Purkinje cell (primary cell): ENCODE measurements at places on chromosomes 1 and 21. TPM values are rescaled to one million over a fixed set of nuclear protein-coding genes. Genes with fewer than 3 reads are reported as not detected.

Gene RHBDL2
- polyA plus RNA-seq = 0.20 and 0.38 TPM in 2 replicates

Gene FAM72B
- 0.75 and 6.6 TPM in 2 replicates for polyA plus RNA-seq

Gene APCS
- not detected in 2 replicates for polyA plus RNA-seq

Gene NBPF20
- 0.07 and 0.08 TPM in 2 replicates for polyA plus RNA-seq

Gene IFI6
- 10.8 and 43.0 TPM in 2 replicates for polyA plus RNA-seq

Gene MROH9
- 0.09 TPM in 1 of 2 replicates, not detected in the other for polyA plus RNA-seq

Gene TMOD4
- not detected in 2 replicates for polyA plus RNA-seq
